Caudate nucleus (tissue), 63 donors: ENCODE measurements at places on chromosomes 3 and 15.

DNA sequence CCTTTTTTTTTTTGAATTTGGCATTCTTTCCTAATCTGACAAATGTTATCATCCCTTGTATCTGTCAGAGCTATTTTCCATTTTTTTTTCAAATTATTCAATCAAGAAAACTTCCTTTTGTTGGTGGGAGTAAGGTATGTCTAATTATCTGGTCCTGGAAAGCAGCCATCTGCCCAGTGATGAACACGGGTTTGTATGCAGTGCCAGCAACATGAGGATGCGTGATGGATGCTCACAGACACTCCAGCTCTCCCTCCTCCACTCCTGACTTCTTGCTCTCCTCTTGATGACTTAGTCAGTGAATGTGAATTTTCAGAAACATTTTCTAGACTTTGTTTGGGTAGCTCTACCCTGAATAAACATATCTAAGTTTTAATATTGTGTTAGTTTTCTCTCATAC lies 79.2 kb downstream of the IL1RAP start:
- DNase-seq: no peak

DNA sequence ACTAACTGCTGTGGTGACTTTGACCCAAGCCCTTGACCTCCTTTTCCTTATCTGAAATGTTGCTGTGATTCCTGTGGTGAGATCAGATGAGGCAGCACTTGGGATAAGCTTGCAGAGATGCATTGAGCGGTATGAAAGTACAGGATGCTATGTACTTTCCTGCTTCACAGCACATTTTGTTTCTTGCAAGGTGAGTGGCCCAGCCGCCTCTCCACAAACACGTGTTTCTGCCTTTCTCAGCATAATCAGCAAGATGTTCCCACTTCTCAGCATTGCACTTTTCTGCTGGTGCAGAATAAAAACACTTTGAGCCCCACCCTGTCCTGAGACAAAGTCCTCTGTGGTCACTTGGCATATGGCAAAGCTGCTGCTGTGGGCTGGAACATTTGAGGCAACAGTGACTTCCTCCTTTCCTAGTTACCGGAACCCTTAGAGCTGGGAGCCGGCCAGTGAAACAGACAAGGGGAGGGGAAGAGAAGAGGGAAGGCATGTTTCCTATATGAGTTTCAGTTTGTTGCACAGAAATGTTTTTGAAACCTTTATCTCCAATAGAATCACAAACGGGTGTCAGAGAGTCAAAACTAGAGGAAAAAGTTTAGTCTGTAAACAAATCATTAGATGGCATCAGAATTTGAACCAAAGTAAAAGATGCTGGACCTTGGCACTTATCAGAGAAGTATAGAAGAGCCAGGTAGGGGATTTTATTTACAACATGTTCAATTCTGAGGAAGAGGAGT lies 5.0 kb downstream of the NUDT16 start:
- DNase-seq: no peak

GRCh38 chr3:155367506-155367905 lies 74.0 kb upstream of the STRIT1 start:
- DNase-seq: no peak

DNA sequence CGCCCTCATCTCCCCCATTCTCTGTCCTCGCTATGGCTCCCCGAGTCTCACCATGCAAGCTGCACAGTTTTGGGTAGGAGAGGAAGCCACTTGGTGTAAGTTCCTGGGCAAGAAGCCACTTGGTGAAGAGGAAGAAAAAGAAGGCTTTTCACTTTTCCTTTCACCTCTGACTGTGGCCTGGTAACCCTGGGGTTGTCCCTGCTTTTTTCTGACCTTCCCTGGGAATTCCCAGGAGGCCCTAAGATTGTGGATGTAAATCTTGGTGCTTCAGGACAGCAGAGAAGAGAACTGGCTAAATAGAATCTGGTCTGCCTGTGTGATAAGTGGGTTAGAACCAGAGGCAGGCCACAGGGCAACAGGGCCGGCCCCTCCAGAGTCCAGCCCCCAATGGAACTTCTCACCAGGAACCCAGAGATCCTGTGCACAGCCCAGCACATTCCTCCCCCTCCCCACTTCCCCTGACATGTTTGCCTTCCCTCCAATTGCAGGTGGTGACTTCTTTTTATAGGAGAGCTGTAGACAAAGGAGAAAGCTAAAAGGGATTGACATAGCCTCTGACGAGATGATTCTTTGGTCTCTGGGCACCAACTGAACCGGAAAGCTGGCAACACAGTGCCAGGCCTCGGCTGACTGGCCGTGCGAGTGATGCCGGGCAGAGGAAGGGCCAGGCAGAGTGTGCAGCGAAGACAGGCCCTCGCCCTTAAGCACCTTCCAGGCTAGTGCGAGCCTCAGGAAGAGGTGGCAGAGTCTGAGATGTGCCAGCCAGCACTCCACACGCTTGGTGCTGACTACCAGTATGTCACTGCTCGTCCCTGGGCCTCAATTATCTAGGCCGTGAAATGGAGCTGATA lies 19.4 kb upstream of the SKOR1 start:
- DNase-seq: no peak

- no peak for DNase-seq
Observed at GRCh38 chr15:60593170-60593478, 114.2 kb upstream of the ICE2 start.

DNA sequence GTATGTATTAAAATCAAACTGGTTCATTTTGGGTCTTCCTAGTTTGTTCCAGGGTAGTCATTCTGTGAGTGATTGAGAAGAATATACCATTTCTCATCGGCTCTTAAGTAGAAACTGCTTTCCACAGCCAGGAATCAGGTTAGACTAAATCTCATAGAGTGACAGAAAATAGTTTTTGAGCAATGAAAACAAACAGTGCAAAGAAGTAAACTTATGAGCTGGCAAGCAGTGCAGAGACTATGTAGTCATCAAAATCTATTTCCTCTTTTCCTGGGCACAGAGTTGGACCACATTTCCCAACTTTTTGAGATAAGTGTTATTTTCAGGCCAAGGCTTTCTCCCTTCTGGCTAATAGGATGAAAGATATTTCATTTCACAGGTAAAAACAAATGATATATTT lies 66.5 kb downstream of the UBE3A start:
- no peak for DNase-seq

DNA sequence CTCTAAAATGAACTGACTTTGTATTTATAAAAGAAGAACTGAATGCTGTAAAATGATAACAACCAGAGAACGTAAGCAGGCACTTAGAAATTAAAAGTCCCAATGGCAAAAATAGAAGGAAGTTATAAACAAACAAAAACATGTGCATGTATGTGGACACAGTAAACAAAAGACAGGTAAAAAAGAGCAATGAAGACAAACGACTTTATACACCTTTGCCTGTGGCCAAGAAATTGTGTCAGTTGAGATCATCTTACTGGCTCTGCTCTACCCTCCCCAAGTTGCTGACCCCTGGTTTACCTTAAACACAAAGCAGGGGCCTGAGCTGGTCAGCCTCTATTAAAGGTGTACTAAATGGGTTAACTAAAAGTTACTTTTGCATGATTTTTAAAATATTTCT lies 41.7 kb upstream of the GP5 start:
- no peak for DNase-seq

GRCh38 chr3:186185194-186185787 lies 76.4 kb upstream of the ETV5 start:
- DNase-seq: peak; percentile 12

DNA sequence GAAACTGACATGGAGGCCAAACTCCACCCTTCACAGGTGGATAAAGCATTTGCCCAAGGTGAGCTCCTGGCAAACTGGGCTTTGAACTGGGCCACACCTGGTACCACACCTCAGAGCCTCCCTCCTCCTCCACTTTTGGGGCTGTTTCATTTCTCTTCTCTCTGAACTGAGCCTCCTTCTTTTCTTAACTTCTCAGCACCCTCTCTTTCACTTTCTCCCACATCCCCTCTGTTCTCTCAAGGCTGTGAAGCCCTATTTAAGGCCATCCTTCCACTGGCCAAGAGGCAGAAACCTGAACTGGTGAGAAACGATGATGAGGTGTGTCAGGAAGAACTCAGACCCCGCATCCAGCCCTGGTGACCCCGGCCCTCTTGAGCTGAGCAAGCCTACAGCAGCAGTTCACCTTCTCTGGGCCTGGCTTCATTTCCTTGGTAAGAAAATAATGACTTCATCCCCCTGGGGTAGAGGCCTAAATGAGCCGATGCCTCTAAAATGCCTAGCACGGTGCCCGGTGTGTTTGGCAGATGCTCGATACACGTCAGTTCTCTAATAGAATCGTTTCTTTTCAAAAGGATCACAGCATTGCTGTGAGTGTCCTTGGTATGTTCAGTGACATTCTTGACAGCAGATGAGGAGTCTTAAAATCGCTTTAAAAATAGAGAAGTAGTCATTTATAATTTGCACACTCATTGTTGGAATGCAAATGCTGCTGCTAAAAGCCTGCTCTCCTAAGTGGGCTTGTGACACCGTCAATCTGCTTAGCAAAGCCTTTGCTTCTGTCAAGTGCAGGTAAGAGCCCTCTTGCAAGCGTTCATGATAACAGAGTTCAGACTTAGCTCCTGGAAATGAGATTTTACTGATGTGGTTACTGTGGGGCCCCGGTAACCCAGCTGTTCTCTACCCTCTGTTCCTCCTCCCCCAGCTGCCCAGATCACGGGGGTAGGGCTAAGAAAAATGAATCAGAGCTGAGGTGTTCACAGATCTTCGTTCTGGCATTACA lies 97.7 kb upstream of the ATP2B2 start:
- no peak for DNase-seq
